NCI-H510A treated with DMSO at 0.1 percent for 48 hours (cell line): ENCODE measurements at places on chromosomes 3 and 15.

- DNase-seq: no peak
Measured at GRCh38 chr3:195836476-195837135, 24.9 kb upstream of the MUC4 start.

- DNase-seq: no peak
Measured at GRCh38 chr3:104392327-104392726, 974.4 kb upstream of the ALCAM start.

- DNase-seq: peak; percentile 22
Measured at GRCh38 chr3:138479438-138479863, 45.0 kb downstream of the ESYT3 start.

DNA sequence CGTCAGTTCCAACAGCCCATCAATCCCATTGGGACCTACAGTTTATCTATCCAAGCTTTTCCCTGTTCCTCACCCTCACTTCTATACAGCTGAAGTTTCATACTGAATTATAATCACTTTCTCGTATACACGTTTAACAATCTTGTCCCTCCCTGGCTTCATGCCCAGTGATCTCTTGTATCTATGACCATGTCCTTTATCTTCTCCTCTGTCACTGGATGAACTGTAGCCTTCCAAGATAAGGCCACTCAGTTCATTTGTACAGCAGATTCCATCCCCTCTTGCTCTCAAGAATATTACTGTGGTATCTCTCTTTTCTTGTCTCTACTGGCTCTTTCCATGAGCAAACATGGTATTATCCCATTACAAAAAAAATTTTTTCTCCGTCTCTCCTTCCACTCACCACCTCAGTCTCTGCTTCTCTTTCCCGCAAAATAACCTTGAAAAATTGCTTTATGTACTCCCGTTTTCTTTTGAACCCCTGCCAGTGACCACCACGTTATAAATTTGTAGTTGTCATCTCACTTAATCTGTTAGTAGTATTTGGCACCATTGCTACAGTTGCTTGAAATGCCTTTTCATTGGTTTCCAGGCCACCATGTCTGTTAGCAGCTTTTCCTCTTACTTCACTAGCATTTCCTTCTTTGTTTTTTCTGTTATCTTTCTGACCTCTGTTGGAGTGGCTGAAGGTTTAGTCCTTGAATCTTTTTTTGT lies 9.4 kb downstream of the CTNNB1 start:
- no peak for DNase-seq
